Caki2 (cell line): ENCODE measurements at places on chromosomes 12 and 14.
A peak's percentile ranks its signal among the peaks of the same experiment; 100 is the strongest.

DNA sequence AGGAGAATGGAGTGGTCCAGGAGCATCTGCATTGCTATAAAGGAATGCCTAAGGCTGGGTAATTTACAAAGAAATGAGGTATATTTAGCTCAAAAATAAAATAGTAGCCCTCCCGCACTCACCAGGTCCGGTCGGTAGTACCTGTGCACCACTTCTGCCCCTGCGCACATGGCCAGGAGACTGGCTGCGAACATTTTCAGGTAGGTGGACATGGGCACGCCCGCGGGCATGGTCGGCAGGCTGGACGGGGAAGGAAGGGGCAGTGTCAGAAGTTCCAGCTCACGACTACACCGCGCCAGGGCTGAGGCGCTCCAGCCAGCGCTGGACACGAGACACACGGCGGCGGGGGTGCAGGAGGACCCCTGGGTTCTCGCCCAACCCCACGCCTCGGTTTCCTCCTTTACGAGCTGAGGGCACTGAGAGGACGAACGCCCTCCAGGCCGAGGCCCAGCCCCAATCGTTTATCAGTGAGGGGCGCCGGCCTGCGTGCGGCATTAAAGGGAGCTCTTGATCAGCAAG, 9.1 kb upstream of the TDG start:
- no peak for DNase-seq

GRCh38 chr12:30506411-30506810, 189.3 kb downstream of the IPO8 start:
- no peak for DNase-seq

- DNase-seq = peak; percentile 12
These were observed 48.2 kb downstream of the FOXA1 start for GRCh38 chr14:37546621-37547447.

DNA sequence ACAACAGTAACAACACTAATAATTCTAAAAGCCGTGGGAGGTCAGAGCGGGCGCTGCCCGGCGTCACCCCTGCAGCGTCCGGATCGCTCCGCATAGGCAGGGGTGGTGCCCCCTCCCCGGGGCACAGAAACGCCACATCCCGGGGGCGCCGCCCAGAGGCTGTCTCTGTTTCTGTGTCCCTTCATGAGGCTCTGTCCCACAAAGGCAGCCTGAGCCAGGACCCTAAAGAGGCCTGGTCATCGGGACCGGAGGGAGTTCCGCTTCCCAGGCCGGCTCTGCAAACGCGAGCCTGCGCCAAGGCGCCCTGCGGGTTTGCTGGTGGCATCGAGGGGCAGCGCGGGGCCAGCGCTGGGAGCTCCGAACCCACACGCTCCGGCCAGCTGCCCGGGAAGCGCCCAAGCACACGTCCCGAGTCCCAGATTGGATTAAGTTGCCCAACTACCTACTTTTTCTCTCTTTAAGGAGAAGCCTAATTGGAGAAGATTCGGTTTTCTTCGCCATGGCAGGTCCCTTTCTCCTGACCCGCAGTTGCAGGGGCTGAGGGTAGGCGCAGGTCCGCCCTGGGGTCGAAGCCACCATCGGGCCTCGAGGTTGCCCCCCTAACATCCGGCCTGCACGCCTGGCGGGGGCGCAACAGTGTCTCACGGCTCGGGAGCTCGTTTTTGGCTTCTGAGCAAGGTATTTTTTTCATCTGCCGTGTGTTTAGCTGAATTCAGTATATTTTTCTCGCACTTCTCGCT, 421.7 kb downstream of the VRK1 start:
- DNase-seq = no peak

DNA sequence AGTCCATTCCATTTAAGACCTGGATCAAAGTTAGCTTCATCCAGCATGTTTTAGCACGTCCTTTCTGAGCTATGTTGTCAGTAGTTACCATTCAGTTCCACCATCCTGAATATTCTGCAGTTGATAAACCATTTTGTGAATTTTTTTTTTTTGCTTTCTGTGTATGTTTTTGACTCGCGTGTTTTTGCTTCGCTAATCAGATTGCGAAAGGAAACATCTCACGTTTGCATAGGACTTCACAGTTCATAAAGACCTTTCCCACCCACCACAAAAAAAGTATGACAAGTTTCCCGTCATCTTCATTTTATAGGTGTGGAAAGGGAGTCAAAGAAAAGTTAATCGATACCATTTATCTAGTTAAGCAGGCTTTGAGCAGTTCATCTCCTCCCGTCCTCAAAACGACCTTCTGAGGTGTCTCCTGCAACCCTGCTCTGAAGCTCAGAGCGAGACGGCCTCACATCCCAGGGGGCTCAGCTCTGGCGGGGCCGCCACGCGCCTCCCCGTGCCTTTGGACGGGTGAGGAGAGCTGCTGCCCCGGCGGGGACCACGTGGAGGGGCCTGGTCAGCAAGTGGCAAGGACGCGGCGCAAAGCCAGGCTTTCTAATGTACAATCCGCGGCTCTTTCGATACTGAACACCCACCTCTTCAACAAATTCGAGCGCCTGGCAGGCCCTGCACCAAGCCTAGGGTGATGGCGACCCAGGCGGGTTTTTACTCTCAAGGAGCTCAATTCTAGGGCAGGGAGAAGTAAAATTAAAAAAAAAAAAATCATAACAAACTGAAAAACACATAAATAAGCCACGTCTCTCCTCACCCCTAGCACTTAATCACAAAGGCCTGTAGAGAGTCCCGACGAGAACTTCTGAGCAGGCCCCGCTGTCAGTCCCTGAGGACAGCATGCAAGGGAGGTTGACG, 988 bp upstream of the TMEM263 start:
- peak; percentile 4 for DNase-seq

- no peak for DNase-seq
These were observed 58.8 kb downstream of the TECPR2 start for GRCh38 chr14:102421411-102422057.

GRCh38 chr14:104830781-104831180, 29.9 kb downstream of the ZBTB42 start:
- no peak for DNase-seq

- DNase-seq = no peak
These were observed 227.2 kb downstream of the DACT1 start for GRCh38 chr14:58864751-58865513.

- no peak for DNase-seq
These were observed 8.1 kb downstream of the GPR84 start for GRCh38 chr12:54356228-54356627.

- DNase-seq = peak; percentile 28
These were observed 44.0 kb upstream of the SMUG1 start for GRCh38 chr12:54232790-54233189.

DNA sequence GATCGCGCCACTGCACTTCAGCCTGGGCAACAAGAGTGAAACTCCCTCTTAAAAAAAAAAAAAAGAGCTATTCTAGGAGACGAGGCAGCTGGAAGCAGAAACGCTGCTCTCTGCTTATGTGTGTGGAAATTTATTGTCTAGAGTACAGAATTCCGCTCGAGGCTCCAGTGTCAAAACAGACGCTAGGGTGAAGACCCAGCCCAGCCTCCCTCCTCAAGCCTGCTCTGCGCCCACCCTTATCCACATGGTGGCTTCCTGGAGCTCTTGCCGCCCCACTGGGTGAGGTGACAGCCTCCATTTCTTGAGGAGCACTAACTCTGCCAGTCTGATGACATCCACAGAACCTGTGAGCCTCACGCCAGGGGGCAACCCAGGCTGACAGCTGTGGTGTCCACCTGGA, 49.5 kb upstream of the DLK1 start:
- DNase-seq = no peak

- no peak for DNase-seq
These were observed 22.3 kb upstream of the PWP1 start for GRCh38 chr12:107663277-107663676.
